ENCODE measurements at places on chromosomes 3 and 15. TPM values are rescaled to one million over a fixed set of nuclear protein-coding genes. Genes with fewer than 3 reads are reported as not detected.

RTP4 gene
- 2.8 TPM for total RNA-seq

MOBP gene
- total RNA-seq: under 0.01 TPM

DNAJC19 gene
- total RNA-seq: 31.3 TPM

WDR72 gene
- total RNA-seq: not detected

CILP gene
- total RNA-seq: 0.29 TPM

FANCD2 gene
- total RNA-seq: 25.7 TPM

SLC35A5 gene
- 27.3 TPM for total RNA-seq

FGF12 gene
- total RNA-seq: not detected

LIPC gene
- total RNA-seq: 1.6 TPM

SUSD5 gene
- 2.5 TPM for total RNA-seq

TM6SF1 gene
- 3.0 TPM for total RNA-seq

COPG1 gene
- total RNA-seq: 342 TPM

AQP9 gene
- total RNA-seq: not detected

LRRC31 gene
- not detected for total RNA-seq

MESP1 gene
- total RNA-seq: 0.50 TPM

SST gene
- total RNA-seq: not detected

CTXND1 gene
- not detected for total RNA-seq

EPM2AIP1 gene
- total RNA-seq: 28.7 TPM

PYGO1 gene
- total RNA-seq: 11.2 TPM

ITIH1 gene
- total RNA-seq: not detected

SLC51A gene
- not detected for total RNA-seq

CMSS1 gene
- 17.3 TPM for total RNA-seq
